ENCODE measurements at places on chromosomes 3 and 15.

- no peak for DNase-seq
Measured at GRCh38 chr15:95845862-95846515, 484.5 kb upstream of the NR2F2 start.

GRCh38 chr15:88606070-88606794 is 14.9 kb upstream of the AEN start:
- DNase-seq: no peak

DNA sequence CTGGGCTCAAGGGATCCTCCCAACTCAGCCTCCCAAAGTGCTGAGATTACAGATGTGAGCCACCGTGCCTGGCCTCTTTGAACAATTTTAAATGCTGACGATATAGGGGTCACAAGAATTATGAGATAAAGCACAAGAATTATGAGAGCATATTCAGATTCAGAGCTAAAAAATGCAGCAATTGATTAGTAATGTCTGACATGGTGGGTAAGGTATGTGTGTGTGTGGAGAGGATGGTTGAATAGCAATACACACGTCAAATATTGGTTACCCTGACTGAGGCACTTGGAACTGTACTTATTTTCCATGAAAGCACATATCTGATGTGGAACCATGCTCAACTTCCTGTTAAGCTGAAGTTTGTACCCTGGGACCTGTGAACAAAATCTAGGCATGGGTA is 115.6 kb downstream of the EOMES start:
- DNase-seq: no peak

DNA sequence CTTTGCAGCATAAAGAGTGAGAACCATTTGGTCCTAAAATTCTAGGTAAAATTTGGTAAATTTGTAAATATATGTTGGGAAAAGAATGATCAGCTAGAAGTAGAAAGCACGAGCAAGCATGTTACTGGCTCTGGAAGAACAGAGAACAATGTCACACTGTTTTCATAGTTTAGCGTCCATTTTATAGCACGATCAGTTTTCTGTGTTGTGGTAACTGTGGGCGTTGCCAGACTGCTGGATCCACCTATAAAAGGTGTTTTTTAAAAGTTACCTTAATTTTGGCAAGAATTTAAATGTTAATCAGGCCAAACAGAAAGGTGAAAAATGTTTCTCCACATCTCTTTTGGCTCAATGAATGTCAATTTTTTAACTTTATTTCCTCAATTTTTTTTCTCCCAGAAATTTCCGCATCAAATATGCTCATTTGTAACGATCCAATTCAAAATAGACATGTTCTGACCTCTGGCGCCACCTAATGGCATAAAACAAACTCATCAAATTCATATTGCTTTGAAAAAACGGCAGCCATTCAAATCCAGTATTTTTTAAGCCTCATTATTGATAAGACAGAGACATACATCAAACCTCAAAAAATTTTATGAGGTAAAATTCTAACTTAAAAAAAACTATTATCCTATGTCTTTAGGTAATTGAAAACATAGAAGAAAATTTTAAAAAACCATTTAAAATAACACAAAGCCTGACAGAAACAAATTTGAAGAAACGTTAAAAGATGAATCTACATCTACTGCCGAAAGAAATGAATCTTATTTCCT is 5.5 kb upstream of the GP5 start:
- DNase-seq: no peak

DNA sequence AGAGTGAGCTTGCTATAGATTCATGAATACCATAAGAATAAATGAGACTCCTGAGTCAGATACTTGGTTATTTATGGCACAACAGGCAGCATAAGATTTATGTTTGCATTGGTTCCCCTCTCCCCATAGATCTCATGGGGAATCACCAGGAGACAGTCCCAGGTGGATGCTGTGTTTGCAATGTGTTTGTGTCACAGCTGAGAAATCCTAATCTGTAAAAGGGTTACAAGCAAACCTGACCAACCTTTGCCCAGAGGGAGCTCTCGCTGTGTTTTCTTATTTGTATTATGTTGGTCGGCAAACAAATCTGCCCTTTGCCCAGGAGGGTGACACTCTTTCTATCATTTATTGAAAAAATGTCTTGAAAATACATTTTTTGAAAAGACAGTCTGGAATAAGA is 236.2 kb downstream of the ZPLD1 start:
- no peak for DNase-seq

DNA sequence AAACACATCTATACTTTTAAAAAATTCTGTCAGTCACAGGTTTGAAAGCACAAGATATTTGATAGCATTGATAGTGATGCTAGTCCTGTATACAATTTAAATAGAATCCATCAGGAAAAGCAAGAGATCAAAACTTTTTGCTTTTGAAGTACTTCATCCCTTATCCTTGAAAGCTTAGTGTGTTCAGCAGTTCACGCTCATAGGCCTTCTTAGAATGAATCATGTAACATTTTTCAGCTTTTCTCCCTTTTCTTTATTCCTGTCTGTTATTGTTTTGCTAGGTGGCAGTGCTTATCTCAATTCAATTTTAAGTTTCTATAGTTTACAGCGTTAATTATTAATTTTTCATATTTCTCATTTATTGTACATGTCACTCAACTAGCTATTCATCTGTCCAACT is 69.1 kb downstream of the FGF7 start:
- DNase-seq: no peak

- DNase-seq: no peak
Measured at GRCh38 chr3:190205739-190206138, 85.0 kb upstream of the P3H2 start.

DNA sequence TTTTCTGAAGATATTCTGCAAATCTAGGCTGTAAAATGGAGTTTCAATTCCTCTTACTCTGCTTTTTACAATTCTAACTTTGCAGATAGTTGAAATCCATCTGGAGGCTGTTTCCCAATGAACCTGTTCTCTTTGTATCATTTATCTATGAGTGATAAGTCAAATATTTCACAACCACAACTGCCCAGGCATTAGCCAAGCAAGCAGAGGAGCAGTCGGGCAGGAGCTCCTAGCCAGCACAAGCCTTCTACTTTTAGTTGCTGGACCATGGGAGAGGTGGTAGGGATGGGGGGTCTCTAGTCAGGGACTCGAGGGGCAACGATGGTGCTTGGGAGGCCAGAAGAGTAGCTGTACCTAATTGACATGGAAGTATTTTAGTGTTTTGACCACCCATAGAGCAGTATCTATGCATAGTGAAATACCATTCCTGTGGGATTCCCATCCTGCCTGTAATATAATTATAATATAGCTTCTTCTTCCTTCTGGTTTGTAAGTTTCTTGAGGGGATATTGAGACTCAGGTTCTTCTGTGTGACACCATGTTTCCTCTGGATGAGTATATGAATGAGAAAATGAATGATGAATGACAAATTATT is 353.5 kb upstream of the IL12A start:
- no peak for DNase-seq

- no peak for DNase-seq
Measured at GRCh38 chr3:16849795-16850194, 35.0 kb upstream of the PLCL2 start.

GRCh38 chr3:81676706-81677456 is 84.6 kb downstream of the GBE1 start:
- DNase-seq: no peak

GRCh38 chr3:171315101-171315500 is 145.1 kb downstream of the TNIK start:
- DNase-seq: no peak

DNA sequence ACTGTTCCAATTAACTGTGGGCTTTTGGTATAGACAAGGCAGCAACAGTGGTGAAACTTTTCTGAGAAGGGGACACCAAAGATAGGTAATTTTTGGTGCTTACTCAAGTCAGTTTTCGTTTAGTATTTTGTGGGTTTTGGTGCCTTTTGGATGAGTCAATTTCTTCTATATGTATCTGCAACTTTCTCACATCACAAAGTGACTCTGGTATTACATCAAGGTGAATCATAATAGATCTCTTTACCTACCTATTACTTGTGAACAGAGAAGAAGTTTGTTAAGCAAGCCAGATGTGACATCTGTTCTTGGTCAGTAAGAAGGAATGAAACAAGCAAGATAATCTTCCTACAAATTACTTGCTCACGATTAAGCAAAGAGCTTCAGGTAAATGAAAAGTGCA is 732.4 kb upstream of the DPPA4 start:
- no peak for DNase-seq

DNA sequence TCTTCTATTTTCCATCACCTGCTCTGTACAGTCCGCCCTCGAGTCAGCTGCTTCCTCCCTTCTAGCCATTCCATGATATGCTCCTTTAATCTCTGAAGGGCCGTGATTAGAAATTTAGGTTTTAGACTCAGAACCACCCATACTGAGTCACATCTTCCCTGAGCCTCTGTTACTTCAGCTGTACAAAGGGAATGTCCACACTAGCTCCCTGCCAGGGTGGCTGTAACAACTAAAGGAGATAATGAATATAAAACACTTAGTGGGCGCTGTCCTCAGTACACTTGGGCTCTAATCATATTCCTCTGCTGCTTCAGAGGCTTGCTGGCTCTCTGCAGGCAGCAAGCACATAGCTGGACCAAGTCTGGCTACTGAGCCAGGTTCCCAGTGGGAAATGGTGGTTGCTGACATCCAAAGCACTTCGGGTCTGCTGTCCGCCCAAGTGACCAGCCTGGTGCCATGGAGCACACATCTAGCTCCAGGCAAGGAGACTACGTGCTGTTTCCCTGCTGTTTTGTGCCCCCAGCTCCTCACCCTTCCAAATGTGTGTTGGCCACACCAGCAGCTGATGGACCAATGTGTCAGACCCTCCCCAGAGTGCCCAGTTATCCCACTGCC is 901 bp upstream of the CHST14 start:
- no peak for DNase-seq

GRCh38 chr3:13266651-13267362 is 153.3 kb downstream of the NUP210 start:
- DNase-seq: no peak

DNA sequence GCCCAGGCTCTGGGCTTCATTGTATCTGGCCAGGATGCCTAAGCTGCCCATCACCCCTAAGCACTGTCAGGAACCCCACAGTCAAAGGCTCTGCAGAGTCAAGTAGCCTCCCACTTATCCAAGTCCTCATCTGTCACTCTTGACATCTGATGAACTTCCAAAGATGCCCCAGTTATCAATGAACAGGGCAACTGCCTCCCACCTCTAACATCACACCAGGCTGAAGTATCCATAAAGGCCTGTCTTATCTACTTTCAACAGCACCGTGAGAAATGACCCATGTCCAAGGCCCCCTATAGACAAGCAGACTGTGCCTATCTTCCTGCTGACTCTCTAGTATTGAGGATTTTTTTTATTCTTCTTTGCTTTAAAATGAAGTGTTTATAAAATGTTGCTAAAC is 56.4 kb downstream of the TRIM69 start:
- no peak for DNase-seq

DNA sequence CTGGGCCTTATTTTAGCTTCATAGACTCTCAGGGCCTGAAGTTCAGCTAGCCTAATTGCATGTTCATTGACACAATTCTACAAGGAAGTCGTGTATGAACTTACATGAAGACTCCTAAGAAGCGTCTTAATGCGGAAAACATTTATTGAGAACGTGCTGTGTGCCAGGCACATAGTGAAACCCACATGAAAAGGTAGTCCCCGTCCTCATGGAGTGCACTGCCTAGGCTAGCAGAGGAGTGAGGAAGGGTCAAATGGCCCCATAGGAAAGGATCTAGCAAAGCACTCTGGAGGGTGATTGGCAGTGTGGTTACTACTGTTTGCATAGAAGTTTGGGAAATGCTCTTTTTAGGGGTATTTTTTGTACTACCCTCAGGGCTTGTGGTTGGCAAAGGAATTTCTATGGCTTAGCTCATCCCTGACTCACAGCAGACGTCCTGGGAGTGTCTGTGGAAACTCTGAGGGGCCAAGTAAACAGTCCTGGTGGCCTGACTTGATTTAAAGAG is 854 bp upstream of the NPTN start:
- DNase-seq: no peak

- DNase-seq: no peak
Measured at GRCh38 chr3:146746190-146746589, 141.0 kb upstream of the PLSCR5 start.

DNA sequence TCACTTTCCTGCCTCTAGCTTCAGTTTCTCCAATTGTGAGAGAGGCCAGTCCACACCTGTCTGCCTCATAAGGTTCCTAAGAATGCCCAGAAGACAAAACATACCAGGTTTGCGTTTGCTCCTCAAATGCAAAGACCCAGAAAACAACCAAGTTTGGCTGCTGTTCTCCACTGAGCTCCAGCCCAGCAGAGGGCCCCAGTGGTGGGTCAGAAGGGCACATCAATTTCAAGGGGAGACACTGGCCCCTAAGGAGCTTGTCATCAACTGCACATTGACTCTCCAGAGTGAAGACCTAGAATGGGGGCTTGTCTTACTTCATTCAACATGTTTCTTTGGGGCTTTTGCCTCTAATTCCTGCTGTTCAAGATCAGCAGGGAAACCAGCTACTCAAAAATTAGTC is 127.9 kb upstream of the SLC6A11 start:
- DNase-seq: no peak

- DNase-seq: no peak
Measured at GRCh38 chr3:191493336-191493735, 32.4 kb downstream of the PYDC2 start.

- no peak for DNase-seq
Measured at GRCh38 chr3:53102601-53103147, 27.6 kb downstream of the RFT1 start.

- no peak for DNase-seq
Measured at GRCh38 chr15:42165106-42165505, 8.7 kb upstream of the PLA2G4F start.

DNA sequence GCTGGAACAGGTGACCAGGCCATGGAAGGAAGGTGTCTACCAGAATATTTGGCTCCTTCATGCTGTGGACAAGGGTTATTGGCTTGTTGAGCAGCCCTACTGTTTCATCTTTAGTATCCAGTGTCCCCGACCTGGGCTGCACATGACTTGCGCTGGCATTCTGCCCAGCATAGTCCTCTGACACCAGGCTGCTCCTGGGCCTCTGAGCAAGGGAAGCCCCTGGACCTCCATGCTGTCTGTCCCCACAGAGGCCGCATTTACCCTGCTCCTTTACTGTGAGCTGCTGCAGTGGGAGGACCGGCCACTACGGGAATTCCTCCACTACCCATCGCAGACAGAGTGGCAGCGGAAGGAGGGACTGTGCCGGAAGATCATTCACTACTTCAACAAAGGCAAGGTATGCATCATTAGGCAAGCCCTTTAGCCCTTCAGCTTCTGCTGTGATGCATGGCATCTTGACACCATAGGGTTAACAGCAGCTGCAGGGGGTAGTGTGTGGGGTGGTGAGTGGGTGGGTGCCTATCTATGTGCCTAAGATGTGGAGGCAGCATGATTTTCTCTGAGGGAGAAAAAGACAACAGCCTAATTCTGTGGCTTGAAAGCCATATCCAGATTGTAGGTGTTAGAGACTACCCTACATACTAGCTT is 44.0 kb upstream of the MANF start:
- no peak for DNase-seq

DNA sequence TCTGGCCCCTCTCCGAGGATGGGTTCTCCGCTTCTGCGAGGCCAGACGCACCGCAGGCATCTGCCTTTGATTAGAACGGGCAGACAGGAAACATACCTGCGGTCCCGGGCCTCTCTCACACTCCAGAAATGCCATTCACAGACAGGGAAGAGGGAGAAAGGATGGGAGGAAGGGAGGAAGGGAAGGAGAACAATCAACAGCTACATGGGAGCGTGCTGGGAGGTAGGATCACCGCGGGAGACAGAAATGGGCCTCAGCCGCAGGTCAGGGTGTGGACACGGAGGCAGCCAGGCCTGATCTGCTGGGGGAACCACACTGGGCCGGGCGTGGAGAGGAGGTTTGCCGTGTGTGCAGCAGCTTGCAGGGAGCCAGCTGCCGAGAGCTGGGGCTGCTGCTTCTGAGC is 90.7 kb upstream of the RGMA start:
- no peak for DNase-seq
